Activated naive CD4-positive, alpha-beta T cell treated with anti-CD3 and anti-CD28 coated beads, Interleukin-2, amount 10 ng/mL, durations not matched to agents 7 days and 5 days (primary cell): ENCODE measurements at places on chromosomes 3 and 15.

GRCh38 chr3:31448882-31449243 is 83.9 kb upstream of the STT3B start:
- peaks cover 34% of the 10 kb centered on the region for H3K4me1 ChIP-seq
- DNase-seq: no peak
- peaks cover 8% of the 10 kb centered on the region for H3K27me3 ChIP-seq
- H3K27ac ChIP-seq: peak overlapping the region; percentile 71
- H3K4me3 ChIP-seq: no peak overlapping the region

GRCh38 chr15:45326741-45327140 is 51.6 kb downstream of the GATM start:
- H3K27ac ChIP-seq: no peak overlapping the region
- no peak overlapping the region for H3K4me3 ChIP-seq
- DNase-seq: no peak
- no peaks in the 10 kb centered on the region for H3K36me3 ChIP-seq
- no peaks in the 10 kb centered on the region for H3K4me1 ChIP-seq
- peaks cover 15% of the 10 kb centered on the region for H3K27me3 ChIP-seq

DNA sequence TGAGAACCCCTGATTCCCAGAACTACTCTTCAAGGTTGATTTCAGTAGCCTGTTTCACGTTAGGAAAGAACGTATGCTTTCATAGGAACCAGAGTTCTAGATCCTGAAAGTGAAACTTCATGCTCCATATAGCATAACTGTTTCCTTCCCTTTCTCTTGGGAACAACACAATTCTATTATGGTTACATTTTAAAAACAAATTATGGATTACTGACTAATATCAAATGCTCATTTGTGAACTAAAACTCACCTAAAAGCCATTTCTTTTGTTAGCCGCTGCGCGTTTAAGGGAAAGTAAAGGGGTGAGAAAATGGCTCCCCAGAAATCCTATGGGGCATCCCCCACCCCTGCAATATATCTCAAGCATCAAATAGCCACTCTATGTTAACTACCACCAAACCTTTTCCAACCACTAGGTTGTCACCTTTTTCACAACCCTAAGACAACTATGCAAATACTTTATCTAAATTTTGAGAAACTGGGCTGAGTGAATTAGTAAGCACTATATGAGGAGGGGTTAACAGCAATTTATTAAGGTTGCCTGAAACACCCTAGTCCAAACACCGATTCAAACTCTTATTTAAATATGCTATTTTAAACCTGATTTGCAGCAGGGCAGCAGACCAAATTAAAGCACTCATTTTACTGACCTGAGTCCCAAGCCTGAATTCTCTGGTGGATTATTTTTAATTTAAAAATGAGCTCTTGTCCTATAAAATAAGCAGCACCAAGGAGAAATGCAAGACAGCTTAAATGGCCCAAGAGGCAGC is 2.4 kb downstream of the SIAH2 start:
- no peak for DNase-seq
- peak overlapping the region; percentile 94 for H3K4me3 ChIP-seq
- H3K27ac ChIP-seq: peak overlapping the region; percentile 100
- H3K36me3 ChIP-seq: peaks cover 45% of the 10 kb centered on the region
- no peaks in the 10 kb centered on the region for H3K27me3 ChIP-seq
- peaks cover 62% of the 10 kb centered on the region for H3K4me1 ChIP-seq

DNA sequence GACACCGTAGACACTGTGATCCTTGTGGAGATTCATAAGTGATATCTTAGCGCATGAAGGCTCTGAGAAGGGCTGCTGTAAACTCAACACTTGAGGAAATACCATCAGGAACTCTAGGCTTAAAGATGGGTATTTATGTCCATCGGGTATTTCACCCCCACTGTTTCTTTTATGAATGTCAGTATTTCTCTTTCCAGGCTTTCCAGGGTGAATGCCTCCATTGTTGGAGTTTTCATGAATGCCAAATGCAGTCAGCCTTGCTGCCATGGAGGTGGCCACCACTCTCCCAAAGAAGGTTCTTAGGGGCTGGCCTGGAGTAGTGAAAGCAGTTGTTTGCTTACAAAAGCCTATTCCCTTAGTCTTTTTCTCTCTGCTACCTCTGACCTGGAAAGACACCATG is 259.2 kb downstream of the SLCO3A1 start:
- peaks cover 4% of the 10 kb centered on the region for H3K4me1 ChIP-seq
- no peak overlapping the region for H3K4me3 ChIP-seq
- no peak for DNase-seq

GRCh38 chr15:85828874-85829273 is 34.1 kb upstream of the KLHL25 start:
- H3K36me3 ChIP-seq: no peaks in the 10 kb centered on the region
- no peak for DNase-seq
- H3K27me3 ChIP-seq: peaks cover 21% of the 10 kb centered on the region
- H3K27ac ChIP-seq: no peak overlapping the region

GRCh38 chr15:38130740-38131498 is 121.7 kb upstream of the SPRED1 start:
- H3K36me3 ChIP-seq: no peaks in the 10 kb centered on the region
- no peak for DNase-seq
- no peak overlapping the region for H3K27ac ChIP-seq
- H3K4me1 ChIP-seq: no peaks in the 10 kb centered on the region

GRCh38 chr3:59464187-59464586 is 414.4 kb upstream of the CFAP20DC start:
- peaks cover under 1% of the 10 kb centered on the region for H3K4me1 ChIP-seq
- no peak overlapping the region for H3K27ac ChIP-seq
- H3K27me3 ChIP-seq: no peaks in the 10 kb centered on the region
- H3K4me3 ChIP-seq: no peak overlapping the region
- peaks cover 12% of the 10 kb centered on the region for H3K36me3 ChIP-seq

DNA sequence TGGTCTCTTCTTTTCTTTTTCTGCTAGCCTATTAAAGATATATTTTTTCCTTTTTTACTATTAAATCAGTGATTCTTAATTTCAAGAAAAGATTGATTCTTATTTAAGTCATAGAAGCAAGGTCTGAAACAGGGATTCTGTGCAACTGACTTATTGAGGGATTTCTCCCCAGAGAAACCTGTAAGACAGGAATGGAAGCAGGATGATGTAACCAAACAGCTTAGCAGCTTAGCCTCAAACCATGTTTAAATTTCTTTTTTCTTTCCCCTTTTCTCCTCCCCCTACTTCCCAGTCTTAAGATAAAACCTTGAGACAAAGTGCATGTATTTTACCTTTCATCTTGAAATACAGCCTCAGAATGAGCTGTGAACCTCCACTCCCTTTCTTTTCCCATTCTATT is 322.8 kb downstream of the NEK10 start:
- no peak for DNase-seq
- no peaks in the 10 kb centered on the region for H3K4me1 ChIP-seq
- H3K27ac ChIP-seq: no peak overlapping the region
- no peaks in the 10 kb centered on the region for H3K36me3 ChIP-seq
- no peak overlapping the region for H3K4me3 ChIP-seq
- no peaks in the 10 kb centered on the region for H3K27me3 ChIP-seq

GRCh38 chr3:130644628-130645253 is 101.9 kb downstream of the PIK3R4 start:
- no peak for DNase-seq
- H3K4me1 ChIP-seq: no peaks in the 10 kb centered on the region
- no peaks in the 10 kb centered on the region for H3K36me3 ChIP-seq
- H3K27ac ChIP-seq: no peak overlapping the region

DNA sequence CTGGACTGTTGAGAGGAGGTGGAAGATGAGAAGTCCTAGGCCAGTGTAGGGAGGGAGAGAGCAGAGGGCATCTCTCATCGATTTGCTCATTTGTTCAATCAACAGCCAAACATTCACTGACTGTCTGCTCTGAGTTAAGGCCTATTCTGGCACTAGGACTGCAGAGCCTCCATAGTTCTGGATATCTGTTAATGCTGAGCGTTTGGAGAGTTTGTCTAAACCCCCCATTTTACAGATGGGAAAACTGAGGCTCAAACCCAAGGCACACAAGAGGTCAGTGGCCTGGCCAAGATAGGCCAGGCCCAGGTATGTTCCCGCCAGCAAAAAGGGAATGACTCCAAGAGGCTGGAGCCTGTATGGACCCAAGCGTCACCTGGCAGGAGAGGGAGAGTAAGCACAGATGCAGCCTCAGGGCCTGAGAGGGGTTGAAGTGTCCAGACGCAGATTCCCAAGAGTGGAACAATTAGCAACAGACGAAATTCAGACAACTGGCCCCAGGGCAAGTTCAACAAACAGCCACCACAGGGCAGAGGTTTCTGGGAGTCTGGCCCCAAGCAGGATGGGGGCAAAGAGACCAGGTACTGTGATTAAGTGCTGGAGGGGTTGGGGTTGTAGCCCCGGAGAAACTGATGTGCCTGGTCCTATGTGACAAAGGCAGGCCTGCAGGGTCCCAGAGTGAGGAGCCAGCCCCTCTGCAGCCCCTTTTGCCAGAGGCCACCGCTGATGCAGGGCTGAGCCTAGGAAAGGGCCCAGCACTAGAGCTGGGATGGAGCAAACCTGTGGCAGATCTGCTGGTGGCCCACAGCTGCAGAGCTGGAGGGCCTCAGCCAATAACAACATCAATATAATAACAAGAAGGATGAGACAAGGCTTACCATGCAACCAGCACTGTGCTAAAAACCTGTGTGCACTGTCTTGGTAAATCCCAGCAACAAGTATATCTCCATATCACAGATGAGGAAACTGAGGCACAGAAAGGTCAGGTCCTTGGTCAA is 245.1 kb upstream of the TLE3 start:
- no peaks in the 10 kb centered on the region for H3K4me1 ChIP-seq
- H3K27me3 ChIP-seq: peaks cover 27% of the 10 kb centered on the region
- no peak for DNase-seq
- H3K27ac ChIP-seq: no peak overlapping the region
- H3K36me3 ChIP-seq: no peaks in the 10 kb centered on the region
- no peak overlapping the region for H3K4me3 ChIP-seq

DNA sequence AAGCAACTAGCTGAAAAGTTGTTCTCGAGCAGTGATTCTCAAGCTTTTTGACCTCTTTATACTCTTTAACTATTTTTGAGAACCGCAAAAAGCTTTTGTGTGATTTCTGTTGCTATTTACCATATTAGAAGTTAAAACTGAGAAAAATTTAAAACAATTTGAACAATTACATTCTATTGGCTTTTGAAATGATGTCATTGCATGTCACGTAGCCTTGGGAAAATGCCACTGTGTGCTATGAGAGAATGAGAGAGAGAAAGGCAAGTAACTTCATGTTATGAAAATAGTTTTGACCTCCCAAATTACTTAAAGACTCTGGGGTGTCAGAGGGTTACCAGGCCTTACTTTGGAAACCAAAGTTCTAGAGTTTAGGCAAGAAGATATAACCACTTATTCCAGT is 8.0 kb downstream of the USP13 start:
- no peaks in the 10 kb centered on the region for H3K27me3 ChIP-seq
- peaks cover 2% of the 10 kb centered on the region for H3K4me1 ChIP-seq

DNA sequence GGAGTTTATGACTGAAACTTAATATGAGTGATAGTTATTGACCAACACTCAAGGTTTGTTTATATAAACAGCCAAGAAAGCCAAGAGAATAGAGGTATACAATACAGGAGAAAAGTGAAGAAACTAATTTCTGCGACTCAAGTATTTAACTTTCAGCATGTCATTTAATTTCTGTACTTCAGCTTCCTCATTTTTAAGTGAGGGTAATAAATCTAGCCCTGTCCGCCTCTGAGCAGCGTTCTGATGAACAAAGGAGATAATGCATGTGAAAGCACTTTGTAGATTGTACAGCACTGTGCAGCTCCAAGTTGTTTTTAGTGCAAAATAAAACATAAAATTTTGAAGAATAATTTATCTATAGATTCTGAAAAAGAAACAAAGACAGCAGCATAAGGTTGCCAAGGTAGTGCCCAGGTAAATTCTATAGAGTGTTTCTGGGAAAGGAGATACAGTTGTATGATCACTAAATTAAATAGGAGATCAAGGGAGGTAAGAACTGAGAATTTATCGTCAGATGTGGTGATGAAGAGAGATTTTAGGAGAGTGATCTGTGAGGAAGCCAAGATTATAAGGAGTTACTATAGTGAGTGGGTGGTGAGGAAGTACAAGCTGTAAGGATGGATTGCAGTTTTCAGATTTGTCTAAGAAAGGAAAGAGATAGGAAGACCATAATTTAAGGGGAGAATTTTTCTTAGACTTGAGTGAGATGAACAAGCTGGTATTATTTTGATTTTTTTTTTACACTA is 71.3 kb downstream of the RASA2 start:
- H3K27me3 ChIP-seq: no peaks in the 10 kb centered on the region
- no peak overlapping the region for H3K4me3 ChIP-seq
- peaks cover 35% of the 10 kb centered on the region for H3K4me1 ChIP-seq
- peaks cover 29% of the 10 kb centered on the region for H3K36me3 ChIP-seq

DNA sequence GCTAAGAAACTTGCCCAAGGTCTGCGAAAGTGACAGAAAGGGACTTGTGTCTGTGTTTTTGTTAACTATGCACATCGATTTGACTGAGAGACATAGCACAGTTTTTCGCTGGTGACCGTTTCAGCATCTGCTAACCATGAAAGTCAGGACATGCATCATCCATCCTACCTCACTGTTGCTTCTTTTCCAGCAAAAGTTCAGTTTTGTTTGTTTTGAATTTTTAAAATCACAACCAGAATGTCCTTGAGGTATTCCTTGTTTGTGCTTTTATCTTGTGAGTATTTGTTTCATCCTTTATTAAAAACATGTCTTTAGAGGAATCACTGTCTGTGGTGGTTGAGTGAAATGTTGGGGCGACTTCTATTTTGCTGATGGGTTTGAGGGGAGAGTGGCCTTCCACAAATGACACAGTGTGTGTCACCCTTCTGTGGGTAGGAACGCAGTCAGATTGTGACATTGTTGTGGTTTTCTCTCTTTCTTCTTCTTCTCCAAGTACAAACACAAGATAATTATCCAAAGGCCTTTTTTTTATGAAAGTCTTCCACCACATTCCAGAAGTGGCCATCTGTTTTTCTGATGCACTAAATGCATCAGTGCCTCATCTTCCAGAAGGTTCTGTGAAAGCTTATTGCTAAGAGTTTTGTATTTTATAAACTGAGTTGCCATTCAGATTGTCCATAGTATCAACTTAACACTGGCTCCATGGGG is 214.4 kb upstream of the NR2E3 start:
- H3K27ac ChIP-seq: no peak overlapping the region
- no peaks in the 10 kb centered on the region for H3K36me3 ChIP-seq
- H3K27me3 ChIP-seq: peaks cover 4% of the 10 kb centered on the region
- H3K4me1 ChIP-seq: no peaks in the 10 kb centered on the region
- no peak for DNase-seq

DNA sequence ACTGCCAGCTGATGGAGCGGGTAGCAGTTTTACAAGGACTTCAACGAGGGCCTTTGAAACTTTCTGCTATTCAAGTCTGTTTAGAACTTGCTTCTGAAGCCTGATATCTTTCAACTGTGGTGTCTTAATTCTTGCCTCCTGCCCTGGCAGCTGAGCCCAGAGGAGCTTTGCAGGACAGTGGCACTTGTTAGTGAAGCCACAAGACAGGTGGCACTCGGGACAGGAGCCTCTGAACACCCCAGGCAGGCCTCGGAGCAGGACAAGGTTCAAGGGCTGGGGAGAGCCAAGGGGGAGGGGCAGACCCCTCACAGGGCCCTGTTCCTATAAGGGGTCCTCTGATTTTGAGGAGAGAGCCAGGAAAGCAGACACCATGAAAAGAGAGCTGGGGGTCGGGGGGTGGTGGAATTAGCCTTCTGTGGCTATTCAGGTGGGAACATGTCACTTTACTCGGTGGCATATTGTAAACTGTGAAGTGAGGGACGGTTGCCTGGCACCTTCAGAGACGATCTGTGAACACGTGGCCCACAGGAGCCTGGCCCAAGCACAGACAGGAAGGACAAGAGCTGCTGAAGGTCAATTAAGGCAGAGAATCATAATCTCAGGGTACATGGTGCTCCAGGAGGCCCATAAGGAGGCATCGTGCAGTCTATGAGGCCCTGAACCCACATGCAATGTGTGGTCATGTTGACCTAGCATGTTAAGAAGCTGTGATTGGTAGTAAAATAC is 30.1 kb upstream of the KY start:
- DNase-seq: no peak
- H3K27ac ChIP-seq: no peak overlapping the region
- no peaks in the 10 kb centered on the region for H3K4me1 ChIP-seq
- H3K36me3 ChIP-seq: no peaks in the 10 kb centered on the region
- peaks cover 3% of the 10 kb centered on the region for H3K27me3 ChIP-seq
- no peak overlapping the region for H3K4me3 ChIP-seq
